ENCODE measurements at places on chromosomes 13 and 19. TPM values are rescaled to one million over a fixed set of nuclear protein-coding genes. Genes with fewer than 3 reads are reported as not detected.

- DNase-seq: no peak
- no peak overlapping the region for H3K4me3 ChIP-seq
- H3K27ac ChIP-seq: no peak overlapping the region
- H3K36me3 ChIP-seq: no peaks in the 10 kb centered on the region
- H3K4me1 ChIP-seq: no peaks in the 10 kb centered on the region
- H3K27me3 ChIP-seq: no peaks in the 10 kb centered on the region
Measured at GRCh38 chr13:38998739-38999138, 8.1 kb upstream of the STOML3 start.

- peak overlapping the region; percentile 68 for H3K4me3 ChIP-seq
- H3K27ac ChIP-seq: peak overlapping the region; percentile 98
- H3K36me3 ChIP-seq: peaks cover 13% of the 10 kb centered on the region
- peaks cover 59% of the 10 kb centered on the region for H3K4me1 ChIP-seq
Measured at GRCh38 chr13:48234566-48235340, 1.7 kb downstream of the ITM2B start.

The FAM216B gene
- total RNA-seq: not detected

GRCh38 chr19:1744822-1745563 lies 8.3 kb upstream of the ONECUT3 start:
- H3K36me3 ChIP-seq: no peaks in the 10 kb centered on the region
- no peak for DNase-seq
- H3K4me3 ChIP-seq: no peak overlapping the region
- H3K4me1 ChIP-seq: peaks cover 27% of the 10 kb centered on the region

DNA sequence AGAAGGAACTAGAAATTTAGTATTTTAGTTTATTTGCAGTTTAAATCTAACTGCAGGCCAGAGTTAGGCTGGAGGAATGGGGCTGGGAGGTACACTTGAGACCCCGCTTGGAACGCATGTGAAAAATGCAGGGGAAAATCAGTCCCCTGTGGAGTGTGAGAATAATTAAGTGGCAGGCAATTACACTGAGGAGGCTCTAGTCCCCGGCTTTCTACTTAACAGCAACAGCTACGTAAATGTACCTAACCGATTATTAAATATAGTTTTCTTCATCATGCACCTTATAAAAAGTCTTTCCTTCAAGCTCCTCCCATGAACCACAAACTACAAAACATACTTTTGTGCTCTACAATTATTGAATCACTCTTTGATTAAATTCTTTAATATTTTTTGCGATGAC lies 804 bp downstream of the ZNF708 start:
- no peak for DNase-seq
- no peaks in the 10 kb centered on the region for H3K27me3 ChIP-seq
- H3K4me3 ChIP-seq: peak overlapping the region; percentile 93
- H3K36me3 ChIP-seq: no peaks in the 10 kb centered on the region

The FGF14 gene
- 0.35 TPM for total RNA-seq

The SYNGR4 gene
- not detected for total RNA-seq

DNA sequence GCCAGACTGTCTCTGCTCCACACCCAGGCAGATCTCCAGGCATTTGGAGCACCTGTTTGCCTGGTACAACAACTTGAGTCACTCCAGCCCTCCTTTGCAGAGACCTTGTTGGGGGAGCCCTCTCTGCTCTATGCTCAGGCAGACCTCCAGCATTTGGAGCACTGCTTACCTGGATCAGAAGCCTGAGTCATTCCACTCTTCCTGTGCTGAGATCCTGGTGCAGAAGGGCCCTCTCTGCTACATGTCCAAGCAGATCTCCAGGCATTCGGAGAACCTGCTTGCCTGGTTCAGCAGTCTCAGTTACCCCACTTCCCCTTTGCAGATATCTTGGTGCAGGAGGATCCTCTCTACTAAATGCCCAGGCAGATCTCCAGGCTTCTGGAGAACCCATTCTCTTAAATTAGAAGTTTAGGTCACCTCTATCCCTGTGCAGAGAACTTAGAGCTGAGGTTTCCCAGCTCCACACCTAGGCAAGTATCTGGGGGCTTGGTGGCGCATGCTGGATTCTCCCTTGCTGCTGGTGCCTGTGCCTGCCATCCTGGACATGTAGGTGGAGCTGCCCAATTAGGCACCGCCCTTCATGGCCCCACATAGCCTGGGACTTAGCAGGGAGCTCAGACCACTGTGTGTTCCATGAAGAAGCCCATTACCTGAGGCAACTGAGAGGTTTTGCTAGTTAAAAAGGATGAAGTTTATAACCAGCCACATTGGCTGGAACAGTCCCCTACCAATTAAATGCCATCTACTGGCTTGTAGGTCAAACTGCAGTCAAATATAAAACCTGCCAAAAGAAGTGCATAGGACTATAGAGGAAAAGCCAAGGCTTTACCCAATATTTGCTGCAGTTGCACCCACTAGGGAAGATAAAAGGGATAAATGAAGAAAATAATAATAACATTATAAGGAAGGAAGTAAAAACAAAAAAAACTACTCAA lies 97.6 kb upstream of the SLITRK6 start:
- H3K36me3 ChIP-seq: no peaks in the 10 kb centered on the region
- no peaks in the 10 kb centered on the region for H3K27me3 ChIP-seq

GRCh38 chr13:29958476-29958875 lies 108.1 kb upstream of the UBL3 start:
- H3K4me1 ChIP-seq: peaks cover 51% of the 10 kb centered on the region
- H3K36me3 ChIP-seq: no peaks in the 10 kb centered on the region
- H3K4me3 ChIP-seq: no peak overlapping the region
- peak; percentile 75 for DNase-seq
- no peak overlapping the region for H3K27ac ChIP-seq

The MYH14 gene
- not detected for total RNA-seq

DNA sequence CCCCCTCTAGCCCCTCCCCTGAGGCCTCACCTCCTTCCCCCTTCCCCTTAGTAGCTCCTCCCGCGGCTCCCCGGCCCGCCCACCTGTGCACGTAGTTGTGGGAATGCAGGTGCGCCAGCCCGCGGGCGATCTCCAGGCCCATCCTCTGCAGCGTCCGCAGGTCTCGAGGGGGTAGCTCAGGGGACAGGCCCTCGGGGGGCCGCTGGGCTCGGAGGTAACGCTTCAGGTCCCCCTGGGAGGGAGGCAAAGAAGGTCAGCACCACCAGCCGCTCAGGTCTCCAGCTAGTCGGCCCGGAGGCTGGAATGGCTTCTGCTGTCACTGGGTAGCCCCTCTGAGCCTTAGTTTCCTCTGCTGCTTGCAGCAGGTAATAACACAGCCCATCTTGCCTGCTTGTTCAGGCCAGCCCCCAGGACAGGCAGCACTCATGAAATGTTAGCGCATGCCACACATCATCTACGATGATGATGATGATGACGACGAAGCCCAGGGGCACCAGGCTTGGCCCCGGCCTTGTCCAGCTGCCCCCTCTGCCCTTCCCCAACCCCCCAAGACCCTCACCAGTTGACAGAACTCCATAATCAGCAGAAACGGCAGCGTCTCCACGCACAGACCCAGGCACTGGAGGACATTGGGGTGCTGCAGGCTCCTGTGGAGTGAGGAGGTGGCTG lies 9.2 kb downstream of the LMTK3 start:
- no peak overlapping the region for H3K4me3 ChIP-seq
- H3K27ac ChIP-seq: peak overlapping the region; percentile 26
- H3K27me3 ChIP-seq: no peaks in the 10 kb centered on the region
- DNase-seq: no peak
- no peaks in the 10 kb centered on the region for H3K36me3 ChIP-seq

DNA sequence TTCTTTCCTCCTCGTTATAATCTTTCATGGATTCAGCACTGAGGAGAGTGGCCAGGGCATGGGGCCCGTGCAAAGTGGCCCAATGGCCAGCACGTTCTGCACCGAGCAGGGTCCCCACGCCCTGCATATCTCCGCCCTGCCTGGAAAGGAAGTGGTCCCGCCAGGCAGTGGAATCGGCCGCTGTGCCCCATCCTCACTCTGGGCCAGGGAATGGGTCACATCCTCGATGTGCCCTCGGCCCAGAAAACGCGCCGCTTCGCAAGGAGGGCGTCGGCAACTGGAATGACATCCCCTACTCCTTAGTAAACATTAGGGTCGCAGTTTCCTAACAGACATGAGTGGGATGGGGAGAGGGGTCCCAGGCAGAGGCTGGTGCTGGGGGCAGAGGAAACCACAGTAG lies 90.7 kb downstream of the ZNF254 start:
- no peak overlapping the region for H3K27ac ChIP-seq
- no peaks in the 10 kb centered on the region for H3K27me3 ChIP-seq
- no peaks in the 10 kb centered on the region for H3K4me1 ChIP-seq
- DNase-seq: no peak

DNA sequence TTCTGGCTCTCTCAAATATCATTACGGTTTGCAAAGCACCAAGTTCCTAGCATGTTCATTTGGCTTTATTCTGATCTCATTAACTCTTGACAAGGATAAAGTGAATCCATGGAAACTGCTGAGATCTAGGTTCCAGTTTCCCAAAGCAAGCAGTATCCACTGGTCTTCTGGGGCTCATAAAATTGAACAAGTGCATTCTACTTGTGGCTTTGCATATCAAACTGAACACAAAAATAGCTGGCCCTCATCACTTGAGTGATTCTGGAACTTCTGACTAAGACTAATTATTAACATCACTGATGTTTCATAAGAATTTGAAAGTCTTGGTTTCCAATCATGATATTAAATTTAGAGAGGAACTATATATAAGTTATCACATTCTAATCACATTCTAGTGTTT lies 6.3 kb upstream of the KCTD12 start:
- H3K27ac ChIP-seq: no peak overlapping the region
- no peak for DNase-seq
- no peak overlapping the region for H3K4me3 ChIP-seq
- no peaks in the 10 kb centered on the region for H3K36me3 ChIP-seq
- no peaks in the 10 kb centered on the region for H3K27me3 ChIP-seq

DNA sequence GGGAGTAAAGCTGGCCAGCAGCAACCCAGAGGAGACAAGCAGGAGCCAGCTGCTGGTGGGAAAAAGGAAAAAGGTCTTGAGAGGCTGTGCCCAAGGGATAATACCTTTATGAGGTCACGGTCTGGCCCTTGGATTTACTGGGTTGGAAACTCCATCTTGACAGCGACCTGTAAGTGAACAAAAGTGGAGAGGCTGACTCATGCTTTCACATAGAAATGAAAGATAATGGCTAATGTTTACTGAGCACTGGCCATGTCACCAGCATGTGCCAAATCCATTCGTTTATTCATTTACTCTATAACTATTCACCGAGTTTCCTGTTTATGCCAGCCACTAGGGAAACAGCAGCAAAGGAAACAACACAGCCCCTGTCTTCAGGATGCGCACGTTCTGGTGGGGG lies 4.7 kb downstream of the VRK3 start:
- DNase-seq: no peak
- H3K27ac ChIP-seq: no peak overlapping the region
- H3K27me3 ChIP-seq: no peaks in the 10 kb centered on the region
- peaks cover 21% of the 10 kb centered on the region for H3K4me1 ChIP-seq

DNA sequence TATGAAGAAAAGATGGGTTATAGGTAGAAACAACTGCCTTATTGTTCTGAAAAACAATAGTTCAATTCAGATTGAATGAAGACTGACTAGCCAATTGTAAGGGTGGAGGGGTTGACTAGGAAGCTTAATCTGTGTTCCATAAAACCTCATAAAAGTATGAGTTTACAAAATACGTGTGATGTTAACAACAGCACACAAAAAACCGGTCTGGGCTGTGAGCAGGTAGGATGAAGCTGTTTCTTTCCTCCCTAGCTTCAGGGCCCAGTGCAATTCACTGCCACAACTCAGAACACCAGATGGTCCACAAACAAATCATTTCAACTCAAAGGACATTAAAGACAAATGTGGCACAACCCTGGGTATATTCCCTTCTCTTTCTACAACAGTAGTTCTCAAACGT lies 3.2 kb downstream of the OXGR1 start:
- DNase-seq: no peak
- H3K4me3 ChIP-seq: no peak overlapping the region
- H3K36me3 ChIP-seq: no peaks in the 10 kb centered on the region
- H3K27me3 ChIP-seq: no peaks in the 10 kb centered on the region
- H3K27ac ChIP-seq: no peak overlapping the region

DNA sequence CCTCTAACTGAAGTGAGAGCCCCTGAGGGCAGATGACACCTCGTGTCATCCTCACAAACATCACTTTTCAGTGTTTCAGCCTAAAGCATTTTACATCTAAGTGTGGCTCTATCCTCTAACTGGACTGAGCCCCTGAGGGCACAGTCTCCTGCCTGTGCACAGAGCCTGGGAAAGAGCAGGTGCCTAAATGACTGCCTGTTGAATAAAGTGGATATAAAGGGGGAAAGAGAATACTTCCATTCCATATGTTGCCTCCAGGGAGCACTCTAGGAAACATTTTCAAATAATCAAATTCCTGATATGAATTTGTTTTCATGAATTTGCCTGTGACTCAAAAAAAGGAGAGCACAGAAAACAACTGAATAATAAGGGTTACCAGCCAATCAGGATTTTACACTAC lies 32.2 kb downstream of the CNMD start:
- no peaks in the 10 kb centered on the region for H3K27me3 ChIP-seq
- H3K4me1 ChIP-seq: no peaks in the 10 kb centered on the region
- no peak for DNase-seq
- no peaks in the 10 kb centered on the region for H3K36me3 ChIP-seq

The RETN gene
- total RNA-seq: not detected

GRCh38 chr13:63954683-63955082 lies 2539.0 kb upstream of the PCDH20 start:
- H3K4me1 ChIP-seq: no peaks in the 10 kb centered on the region
- DNase-seq: no peak
- H3K27ac ChIP-seq: no peak overlapping the region
- no peaks in the 10 kb centered on the region for H3K36me3 ChIP-seq
- H3K4me3 ChIP-seq: no peak overlapping the region

The OR7D2 gene
- not detected for total RNA-seq

The CBARP gene
- total RNA-seq: not detected

GRCh38 chr13:38635030-38635429 lies 51.8 kb upstream of the FREM2 start:
- H3K27ac ChIP-seq: no peak overlapping the region
- H3K27me3 ChIP-seq: no peaks in the 10 kb centered on the region
- no peaks in the 10 kb centered on the region for H3K36me3 ChIP-seq
- no peaks in the 10 kb centered on the region for H3K4me1 ChIP-seq
- H3K4me3 ChIP-seq: no peak overlapping the region
